ENCODE measurements at places on chromosomes 5 and 9. TPM values are rescaled to one million over a fixed set of nuclear protein-coding genes. Genes with fewer than 3 reads are reported as not detected.

DNA sequence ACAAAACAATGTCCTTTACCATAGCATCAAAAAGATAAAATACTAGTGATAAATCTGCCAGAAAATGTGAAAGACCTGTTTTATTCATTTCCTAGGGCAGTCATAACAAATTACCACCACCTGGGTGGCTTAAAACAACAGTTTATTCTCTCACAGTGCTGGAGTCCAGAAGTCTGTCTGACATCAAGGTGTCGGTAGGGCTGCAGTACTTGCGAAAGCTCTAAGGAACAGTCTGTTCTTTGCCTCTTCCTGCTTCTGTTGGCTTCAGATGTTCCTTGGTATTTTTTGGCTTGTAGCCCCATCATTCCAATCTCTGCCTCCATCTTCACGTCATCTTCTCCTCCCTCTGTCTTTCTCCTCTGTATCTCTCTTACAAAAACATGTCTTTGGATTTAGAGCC is 51.0 kb downstream of the PTPDC1 start:
- no peak for DNase-seq

GRCh38 chr5:84383296-84383815 is 1.3 kb downstream of the EDIL3 start:
- peak; percentile 29 for DNase-seq

GRCh38 chr5:16784088-16784487 is 152.0 kb downstream of the MYO10 start:
- DNase-seq = no peak

- no peak for DNase-seq
Measured at GRCh38 chr5:77623203-77623740, 15.2 kb downstream of the OTP start.

DNA sequence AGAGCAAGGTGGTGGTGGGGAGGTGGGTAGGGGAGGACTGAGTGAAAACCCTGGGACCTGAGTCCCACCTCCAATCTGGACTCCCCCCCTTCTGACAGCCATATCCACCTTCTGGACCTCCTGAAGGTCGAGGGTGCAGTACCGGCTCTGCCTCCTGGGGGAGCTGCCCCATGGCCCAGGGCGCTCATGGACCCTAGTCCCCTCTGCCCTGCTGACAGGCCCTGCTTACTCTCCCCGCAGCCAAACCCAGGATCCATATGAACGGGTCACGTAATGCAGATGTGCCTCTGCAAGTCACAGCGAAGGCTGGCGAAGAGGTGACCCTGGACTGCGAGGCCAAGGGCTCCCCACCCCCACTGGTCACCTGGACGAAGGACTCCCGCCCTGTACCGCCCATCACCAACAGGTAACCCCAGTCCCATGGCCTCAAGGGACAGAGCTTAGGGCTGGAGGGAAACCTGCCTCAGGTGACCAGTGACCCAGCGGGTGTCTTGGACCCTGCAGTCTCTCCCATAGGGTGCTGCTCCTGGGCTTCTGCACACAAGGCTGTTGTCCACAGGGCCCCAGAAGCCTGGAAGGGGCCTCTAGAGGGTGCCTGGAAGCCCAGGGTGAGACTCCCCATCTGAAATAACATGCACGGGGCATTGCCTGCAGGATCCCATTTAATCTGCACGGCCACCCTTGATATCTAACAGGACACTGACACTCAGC is 61.7 kb downstream of the HMCN2 start:
- DNase-seq = no peak

- no peak for DNase-seq
Measured at GRCh38 chr5:53360811-53361210, 119.6 kb upstream of the FST start.

- peak; percentile 68 for DNase-seq
Measured at GRCh38 chr5:159987031-159987674, 21.8 kb upstream of the TTC1 start.

GRCh38 chr9:76644171-76644570 is 120.1 kb upstream of the PCA3 start:
- no peak for DNase-seq

DNA sequence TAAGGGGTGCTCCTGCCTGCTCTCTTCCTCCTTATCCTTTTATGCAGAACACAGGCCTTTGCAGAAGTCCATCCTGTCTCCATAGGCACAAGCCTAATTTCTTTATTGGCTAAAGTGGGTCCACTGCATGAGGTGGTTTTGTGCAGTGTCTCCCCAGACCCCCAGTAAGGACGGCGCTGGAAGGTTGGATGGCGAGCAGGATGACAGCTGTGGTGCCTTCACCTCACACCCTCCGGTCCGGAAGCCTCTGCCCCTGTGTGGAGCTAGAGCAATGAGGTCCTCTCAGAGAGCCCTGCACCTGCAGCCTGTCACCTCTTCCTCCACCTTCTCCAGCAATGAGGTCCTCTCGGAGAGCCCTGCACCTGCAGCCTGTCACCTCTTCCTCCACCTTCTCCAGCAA is 393.7 kb upstream of the IRX1 start:
- no peak for DNase-seq

- DNase-seq = no peak
Measured at GRCh38 chr9:121765021-121765950, 113.9 kb downstream of the DAB2IP start.

DNA sequence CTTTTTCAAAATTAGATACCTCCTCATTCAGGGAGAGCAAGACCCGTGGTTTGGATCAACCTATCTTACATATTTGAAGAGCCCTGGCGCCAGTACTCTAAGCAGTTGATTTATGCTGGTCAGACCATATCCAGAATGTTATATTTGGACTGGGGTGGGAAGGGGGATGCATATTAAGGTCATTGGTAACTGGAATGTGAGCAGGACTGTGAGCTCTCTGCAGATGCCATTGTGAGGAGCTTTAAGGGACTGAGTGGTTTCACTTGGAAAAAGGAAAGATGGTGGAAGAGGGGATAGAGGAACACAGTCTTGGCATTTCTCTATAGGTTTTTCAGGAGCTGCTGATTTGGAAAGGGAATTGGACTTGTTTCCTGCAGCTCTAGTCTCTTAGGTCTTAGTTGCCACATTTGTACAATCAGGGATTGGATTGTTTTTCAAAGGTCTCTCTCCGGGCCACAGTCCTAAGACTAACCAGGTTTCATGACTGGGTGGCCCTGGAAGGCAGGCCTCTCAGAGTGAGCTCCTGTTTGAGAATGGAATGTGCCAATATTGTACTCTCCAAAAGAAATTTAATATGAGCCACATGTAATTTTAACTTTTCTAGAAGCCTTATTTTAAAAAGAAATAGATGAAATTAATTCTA is 25.8 kb upstream of the F2R start:
- no peak for DNase-seq

DNA sequence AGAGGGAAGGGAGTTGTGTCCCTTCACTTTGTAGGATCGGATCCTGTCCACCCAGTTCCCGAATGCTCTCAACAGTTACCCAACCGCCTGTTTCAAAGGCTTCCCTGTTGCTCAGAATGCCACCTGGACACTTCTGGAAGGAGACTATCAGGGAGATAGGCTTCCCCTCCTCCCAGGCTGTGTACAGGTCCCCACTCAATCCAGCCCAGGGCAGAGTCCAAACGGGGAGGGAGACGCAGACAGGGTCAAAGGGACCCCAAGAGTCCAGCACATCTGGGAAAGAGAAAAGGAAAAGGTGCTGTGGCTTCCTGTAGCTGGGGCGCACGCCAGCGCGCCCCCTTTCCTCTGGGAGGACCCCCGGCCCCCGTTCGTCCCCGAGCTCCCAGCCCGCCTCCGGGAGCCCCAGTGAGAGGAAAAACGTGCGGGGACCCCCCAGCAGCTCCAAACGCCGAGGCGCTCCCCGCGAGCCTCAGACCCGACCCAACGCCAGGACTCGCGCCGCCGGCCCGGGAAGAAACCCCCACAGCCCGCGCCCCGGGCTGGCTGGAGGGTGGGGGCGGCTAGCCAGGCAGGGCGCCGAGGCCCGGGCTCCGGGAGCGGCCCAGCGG is 640 bp downstream of the SURF4 start:
- no peak for DNase-seq

- no peak for DNase-seq
Measured at GRCh38 chr9:132023419-132024180, 56.1 kb downstream of the MED27 start.

DNA sequence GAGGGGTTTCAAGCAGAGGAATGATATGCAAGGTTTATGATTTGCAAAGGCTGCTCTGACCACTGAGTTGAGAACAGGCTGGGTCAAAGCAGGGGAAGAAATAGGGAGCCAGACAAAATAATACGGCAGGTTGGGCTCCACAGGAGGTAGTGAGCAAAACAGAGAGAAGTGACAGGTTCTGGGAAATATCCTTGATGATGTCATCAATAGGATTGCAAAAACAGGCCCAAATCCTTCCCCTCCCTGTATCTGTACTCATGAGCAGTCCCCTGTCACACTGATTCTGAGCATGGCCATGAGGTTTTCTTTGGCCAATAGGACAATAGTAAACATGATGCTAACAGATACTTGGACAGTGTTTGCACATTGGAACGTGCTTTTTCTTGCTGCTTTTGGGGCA is 471.8 kb upstream of the BRINP1 start:
- DNase-seq = no peak

GRCh38 chr5:158050421-158050820 is 191.5 kb upstream of the CLINT1 start:
- no peak for DNase-seq

DNA sequence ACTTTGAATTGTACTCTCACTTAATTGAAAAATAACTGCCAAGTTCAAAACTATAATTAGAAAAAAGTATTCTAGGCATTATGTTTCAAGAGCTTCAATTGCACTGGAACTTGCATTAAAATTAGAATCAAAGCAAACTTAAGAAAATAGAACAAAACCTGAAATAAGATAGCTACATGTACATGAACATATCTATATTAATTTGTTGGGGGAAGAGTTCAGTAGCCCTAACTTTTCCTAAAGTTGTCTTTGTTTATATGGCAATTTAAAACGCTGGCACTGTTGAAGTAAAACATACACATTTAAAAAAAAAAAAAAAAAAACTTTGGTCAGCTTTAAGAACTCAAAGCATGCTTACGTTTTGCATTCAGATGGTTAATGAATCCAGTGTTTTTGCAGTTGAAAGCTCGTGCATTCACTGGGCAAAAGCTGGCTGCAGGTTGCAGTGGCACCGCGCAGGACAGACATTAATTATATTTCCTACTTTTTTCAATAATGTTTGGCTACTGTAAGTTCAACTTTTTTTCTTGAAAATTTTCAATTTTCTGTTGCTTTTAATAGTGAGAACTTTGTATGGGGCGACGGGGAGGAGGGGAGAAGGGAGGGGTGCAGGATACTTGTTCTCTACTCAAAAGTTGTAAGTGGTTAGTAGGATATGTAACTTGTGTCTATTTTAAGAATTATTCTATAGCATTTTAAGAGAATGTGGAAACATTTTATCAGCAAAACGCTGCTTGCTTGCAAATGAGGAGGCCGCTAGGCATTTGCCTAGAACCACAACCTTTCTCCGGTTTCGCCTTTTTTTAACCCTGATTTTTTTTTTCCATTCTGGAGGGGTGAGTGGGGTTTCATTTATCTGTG is 3.9 kb downstream of the NR2F1 start:
- no peak for DNase-seq

DNA sequence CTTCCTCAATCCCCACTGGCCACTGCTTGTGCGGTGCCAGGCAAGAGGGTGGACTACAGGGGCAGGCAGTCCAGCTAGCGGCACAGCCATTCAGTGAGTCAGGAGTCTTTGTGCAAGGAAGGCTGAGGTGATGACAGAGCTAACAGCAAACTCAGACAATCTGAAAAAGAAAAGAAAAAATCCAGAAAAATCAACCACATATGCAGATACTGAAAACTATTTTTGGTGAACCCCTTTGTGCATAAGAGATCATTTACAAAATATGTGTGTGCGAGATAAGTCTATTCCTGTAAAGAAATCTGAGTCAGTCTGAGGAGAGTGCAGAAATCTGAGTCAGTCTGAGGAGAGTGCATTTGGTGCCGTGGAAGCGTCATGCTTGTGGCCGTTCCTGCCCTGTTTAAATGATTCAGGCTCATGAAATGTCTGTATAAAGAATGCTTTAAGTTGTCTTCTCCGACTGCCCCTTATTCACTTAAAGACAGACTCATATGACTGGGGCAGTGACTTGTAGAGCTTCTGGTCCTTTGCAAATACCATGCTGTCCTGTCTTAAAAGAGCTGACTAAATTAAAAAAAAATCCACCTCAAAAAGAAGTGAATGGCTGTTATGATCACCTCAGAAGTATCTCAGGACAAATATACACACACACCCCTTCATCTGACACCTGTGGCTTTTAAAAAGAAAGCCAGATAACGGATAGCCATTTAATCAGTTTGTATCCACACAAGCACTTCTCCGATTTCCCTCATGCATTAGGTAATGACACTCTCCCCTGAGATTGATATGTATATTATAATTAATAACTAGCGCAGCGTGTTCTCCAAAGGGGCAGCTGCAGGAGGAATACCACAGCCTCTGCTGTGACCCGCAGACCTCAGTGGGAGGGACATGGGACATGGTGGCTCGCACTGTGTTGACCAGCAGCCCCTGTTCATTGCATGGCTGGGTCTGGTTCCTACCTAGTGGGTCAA is 47.3 kb downstream of the TRIO start:
- no peak for DNase-seq

The DAPK1 gene
- polyA plus RNA-seq = 189 TPM

The C5orf46 gene
- 1.1 TPM for polyA plus RNA-seq

The SLC1A1 gene
- 6.2 TPM for polyA plus RNA-seq

The SLC27A6 gene
- 6.7 TPM for polyA plus RNA-seq
